ENCODE measurements at places on chromosomes 5 and 9. TPM values are rescaled to one million over a fixed set of nuclear protein-coding genes. Genes with fewer than 3 reads are reported as not detected.
A peak's percentile ranks its signal among the peaks of the same experiment; 100 is the strongest.

The LPAR1 gene
- total RNA-seq, result 5.9 TPM

DNA sequence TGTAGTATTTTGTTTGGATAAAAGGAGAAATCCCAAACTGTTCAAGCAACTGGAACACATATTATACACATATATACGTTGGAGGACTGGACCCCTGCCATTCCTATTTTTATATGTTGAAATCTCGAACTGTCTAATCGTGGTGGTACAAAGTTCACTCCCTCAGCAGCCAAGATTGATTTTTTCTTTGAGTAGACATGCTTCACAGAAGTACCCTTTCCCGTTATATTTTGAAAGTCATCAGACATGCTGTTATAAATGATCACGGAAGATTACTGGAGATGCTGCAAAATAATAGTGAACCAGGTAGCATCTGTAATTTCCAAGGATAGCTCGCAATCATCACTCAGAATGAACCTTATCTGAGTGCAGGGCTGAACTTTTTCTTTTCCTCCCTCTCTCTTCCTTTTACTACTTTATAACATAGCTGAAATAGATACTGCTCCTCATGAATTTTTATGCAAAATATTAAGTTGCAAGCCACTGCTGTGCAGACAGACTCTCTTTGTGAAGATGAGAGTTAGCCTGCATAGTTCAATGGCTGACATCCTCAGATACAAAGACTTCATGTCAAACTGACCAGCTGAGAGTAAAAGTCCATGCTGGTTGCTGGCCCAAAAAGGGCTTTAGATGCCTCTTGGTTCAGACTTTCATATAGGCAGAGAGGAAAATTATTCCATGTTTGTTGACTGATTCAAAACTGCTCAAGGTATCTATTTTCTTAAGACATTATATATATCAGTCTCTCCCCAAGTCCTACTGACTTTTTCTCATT is 451.9 kb downstream of the TMEM38B start:
- DNase-seq, result no peak

- no peak for DNase-seq
Measured at GRCh38 chr5:2610986-2611385, 140.5 kb downstream of the IRX2 start.

DNA sequence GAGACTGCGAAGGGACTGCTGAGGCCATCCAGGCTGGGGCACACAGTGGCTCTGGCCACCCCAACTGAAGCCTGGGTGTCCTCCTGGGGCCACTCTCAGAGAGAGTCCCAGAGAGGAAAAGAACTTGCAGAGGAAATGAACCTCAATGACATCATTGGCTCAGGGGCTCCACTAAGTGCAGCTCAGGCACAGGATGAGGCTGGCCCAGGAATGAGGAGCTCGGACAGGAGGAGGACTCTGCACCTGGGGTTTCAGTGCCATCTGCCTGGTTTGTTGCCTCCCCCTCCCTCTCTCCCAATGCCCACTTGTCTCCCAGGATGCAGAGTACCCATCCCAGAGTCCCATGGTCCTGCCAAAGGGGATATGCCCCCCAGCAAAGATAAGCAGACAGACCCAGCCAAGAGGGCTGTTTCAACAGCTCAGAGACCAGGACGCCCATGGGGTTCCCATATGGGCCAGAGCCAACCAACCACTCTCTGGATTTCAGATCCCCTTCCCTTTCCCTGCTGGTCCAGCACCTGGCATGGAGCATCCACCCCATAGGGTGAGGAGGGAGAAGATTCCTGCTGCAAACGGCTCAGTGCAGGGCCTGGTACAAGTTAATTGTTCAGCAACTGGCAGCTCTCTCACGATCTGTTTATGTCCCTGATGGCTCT is 26.9 kb upstream of the OLFM1 start:
- DNase-seq, result peak; percentile 17

- DNase-seq, result no peak
Measured at GRCh38 chr5:145463634-145464033, 371.5 kb downstream of the PRELID2 start.

DNA sequence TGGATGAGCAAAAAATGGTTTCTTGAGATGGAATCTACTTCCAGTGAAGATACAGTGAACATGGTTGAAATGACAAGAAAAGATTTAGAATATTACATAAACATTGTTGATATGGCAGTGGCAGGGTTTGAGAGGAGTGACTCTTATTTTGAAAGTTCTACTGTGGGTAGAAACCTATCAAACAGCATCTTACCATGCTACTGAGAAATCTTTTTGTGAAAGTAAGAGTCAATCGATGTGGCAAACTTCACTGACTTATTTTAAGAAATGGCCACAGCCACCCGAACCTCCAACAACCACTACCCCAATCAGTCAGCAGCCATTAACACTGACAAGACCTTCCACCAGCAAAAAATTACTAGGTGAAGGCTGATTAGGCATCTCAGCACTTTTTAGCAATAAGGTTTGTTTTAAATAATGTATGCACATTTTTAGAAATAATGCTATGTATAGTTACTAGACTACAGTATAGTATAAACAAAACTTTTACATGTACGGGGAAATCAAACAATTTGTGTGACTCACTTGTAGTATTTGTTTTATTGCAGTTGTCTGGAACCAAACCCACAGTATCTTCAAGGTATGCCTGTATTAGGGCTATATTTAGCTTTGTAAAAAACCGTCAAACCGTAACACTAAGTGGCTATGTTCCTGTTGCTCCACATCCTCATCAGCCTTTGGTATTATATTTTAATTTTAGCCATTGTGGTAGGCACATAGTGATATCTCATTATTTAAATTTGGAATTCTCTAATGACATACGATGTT is 30.6 kb upstream of the ADAMTS6 start:
- DNase-seq, result no peak

The GPR21 gene
- total RNA-seq, result not detected

DNA sequence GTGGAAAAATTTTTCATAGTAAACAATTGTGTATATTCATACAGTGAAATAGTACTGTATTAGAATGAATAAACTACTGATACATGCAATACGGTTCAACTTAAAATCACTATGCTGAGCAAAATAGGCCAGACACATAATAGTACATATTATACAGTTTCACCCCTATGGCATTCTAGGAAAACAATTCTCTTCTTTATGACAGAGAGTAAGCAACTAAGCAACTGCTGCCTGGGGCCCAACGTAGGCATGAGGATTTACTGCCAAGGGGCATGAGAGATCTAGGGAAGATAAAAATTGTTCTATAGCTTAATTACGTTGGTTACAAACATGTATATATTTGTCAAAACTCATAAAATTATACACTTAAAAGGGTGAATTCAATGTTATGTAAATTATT is 180.2 kb downstream of the DRD1 start:
- no peak for DNase-seq

DNA sequence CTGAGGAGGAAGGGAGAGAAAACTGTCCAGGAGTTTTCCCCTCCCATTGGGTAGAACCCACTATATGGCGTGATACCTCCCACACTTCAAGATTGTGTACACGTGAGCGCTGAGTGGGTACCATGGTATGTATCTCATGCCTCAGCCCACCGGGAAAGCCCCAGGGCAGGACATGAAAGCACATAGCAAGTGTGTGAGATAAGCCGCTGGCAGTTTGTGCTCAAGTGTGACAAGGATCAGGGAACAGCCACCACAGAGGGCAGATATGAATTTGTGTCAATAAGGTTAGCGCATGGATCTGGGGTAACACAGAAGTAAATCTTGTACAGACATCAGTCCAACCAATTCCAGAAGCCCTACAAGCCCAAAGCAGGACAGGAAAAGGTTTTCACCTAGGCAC is 42.6 kb upstream of the NAA35 start:
- DNase-seq, result no peak

Data from endodermal cell (in vitro differentiated cells).